ENCODE measurements at places on chromosomes 5 and 9.

GRCh38 chr5:146877178-146877681, 1.3 kb downstream of the PPP2R2B start:
- DNase-seq, result no peak

DNA sequence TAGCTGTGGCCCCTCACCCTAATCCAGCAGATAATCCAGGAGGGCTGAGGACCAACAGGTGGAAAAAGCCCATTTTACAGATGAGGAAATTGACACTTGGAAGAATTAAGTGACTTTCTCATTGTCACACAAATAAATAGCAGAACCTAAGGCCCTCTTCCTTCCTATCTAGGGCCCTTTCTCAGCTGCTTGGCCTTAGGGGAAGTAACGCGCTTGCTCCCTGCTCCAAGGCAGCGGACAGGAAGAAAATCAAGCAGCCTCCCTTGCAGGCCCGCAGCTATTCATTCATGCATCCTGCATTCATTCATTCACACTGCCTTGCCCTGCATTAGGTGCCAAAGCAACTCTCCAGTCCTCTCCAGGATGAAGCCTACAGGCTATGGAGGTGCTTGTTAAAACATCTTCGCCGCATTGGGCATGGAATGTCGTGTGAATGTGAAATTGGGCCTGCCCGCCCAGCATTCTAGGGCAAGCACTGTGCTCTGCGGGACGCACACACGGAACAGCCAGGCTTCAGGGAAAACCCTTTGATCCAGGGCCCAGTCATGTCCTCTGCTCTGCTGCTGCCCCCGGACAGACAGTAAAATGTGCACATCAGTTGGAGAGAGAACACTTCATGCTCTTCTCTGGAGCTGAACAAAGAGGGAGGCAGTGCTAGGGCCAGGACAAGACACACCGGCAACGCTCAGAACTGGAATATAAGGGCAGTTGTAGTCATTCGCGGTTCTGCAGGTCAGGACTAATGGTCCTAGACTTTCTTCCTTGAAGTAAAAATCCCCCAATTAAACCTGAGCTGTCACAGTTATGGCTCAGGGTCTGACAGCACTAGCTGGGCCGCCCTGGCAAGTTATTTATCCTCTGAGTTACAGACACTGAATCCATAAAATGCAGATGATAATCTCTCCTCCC, 166.0 kb downstream of the COL23A1 start:
- no peak for DNase-seq

- DNase-seq, result no peak
Measured at GRCh38 chr5:96741891-96742309, 65.8 kb downstream of the ERAP1 start.

DNA sequence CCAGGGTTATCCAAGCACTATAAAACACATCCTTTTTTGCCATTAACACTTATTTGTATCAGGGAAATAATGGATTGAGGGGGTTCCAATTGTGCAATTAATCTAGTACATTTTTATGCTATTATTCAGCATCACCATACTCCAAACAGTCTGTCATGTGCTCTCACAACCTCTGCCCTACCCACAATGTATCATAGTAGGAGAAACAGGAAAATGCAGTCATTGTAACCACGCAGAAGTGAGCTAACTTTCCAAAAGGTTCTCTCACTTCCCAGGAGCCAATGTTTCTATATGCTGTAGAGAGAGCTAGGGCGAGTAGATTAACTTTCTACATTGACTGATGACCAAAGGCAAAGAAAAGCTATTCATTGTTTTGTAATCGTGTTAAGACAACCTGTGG, 29.8 kb downstream of the DAB2 start:
- DNase-seq, result peak; percentile 46

DNA sequence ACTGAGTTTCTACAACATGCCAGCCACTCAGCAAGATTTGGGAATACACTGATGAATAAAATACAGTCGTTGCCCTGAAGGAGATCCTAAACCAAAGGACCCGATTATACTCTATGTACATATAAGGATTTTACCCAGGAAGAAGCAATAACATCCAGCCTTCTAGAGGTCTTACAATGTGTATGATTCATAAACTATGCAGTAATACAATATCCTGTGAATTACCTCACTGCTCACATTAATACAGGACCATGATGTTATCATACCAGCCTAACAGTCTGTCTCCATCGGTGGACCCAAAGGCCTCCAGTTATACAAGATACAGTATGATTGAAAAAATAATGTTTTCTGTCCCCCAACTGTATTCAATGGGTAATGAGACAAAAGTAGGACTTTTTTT, 310.5 kb upstream of the TRPM3 start:
- no peak for DNase-seq

GRCh38 chr9:130288393-130288792, 22.8 kb downstream of the HMCN2 start:
- DNase-seq, result no peak

GRCh38 chr5:16552666-16553343, 64.0 kb downstream of the RETREG1 start:
- no peak for DNase-seq

DNA sequence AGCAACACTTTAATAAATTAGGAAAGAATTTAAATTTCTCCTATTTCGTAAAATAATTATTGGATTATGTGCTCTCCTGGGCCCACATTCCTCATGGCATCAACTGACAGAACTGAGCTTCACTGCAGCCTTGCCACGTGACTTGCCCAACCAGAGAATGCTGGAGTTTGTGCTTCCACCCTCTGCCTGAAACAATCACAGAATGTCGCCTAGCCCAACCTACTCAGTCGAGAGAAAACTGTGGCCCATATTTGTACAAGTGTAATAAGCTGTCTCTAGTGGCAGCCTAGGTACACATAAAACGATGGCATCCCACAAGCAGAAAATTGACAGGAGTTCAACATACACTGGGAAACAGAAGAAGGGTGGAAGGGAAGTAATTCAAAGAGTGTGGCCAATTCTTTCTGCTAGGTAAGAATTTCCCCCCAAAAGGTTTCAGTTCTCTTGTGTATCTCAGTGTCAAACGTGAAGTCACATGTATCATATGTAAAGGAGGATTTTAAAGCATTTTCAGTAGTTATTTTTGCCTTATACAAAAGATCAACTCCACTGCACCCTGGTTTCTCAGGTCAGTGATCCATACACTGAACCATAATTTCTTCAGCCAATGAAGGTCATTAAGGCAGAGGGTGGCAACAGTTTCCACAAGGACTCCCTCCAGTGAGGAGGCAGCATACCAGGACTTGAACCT, 41.7 kb downstream of the ZNF608 start:
- no peak for DNase-seq

- DNase-seq, result no peak
Measured at GRCh38 chr5:56910210-56910965, 992 bp downstream of the SETD9 start.

GRCh38 chr9:37944671-37945481, 40.9 kb upstream of the SLC25A51 start:
- no peak for DNase-seq

DNA sequence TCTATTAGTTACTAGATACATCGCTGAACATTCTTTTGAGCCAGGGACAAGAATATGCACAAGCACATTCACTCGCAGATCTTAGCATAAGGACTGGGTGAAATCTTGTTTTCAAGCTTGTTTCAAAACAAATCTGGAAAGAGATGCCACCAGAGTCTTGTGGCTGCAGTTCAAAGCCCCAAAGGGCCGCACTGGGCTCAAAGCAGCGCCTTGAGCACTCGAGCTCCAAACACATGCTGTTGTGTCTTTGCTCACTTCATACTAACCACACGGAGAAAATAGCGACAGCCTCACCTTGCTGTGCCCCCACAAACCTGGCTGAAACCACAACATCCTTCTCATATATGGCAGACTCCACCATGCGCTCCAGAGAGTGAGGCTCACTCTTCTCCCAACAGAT, 34.2 kb upstream of the IL7R start:
- no peak for DNase-seq

DNA sequence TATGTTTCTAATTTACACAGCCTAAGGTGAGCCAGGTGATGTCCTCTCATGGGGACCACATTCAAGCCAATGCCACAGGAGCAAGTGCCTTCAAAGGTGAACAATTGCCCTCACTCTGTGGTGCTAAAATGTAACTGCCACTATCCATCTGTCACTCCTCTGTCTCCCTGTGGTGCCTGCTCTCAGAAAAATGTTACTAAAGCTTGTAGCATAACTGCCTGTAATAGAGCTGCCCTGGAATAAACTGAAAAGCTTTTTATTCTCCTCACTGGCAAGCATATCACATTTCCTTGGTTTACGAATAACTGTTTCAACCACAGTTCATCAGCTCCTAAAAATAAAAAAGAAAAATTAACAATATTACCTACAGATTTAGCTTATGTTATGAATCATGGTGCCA, 142.4 kb downstream of the ST8SIA4 start:
- DNase-seq, result no peak

DNA sequence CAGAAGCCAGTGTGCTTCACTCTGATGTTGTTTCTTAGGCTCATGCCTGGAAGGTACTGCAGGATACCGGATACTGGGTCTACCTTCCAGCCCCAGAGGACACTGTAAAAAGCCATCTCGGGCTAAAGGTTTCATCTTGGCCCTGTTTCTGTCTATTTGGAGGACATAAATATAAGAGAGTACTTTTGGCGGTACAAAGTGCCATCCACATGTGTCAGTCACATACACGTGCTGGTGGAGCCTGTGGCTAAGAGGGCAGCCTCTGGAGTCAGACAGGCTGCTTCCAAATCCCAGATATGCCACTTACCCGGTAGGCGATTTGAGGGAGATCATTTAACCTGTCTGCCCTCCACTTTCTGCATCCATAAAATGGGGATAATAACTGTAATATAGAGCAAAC, 160.4 kb downstream of the NR3C1 start:
- no peak for DNase-seq

DNA sequence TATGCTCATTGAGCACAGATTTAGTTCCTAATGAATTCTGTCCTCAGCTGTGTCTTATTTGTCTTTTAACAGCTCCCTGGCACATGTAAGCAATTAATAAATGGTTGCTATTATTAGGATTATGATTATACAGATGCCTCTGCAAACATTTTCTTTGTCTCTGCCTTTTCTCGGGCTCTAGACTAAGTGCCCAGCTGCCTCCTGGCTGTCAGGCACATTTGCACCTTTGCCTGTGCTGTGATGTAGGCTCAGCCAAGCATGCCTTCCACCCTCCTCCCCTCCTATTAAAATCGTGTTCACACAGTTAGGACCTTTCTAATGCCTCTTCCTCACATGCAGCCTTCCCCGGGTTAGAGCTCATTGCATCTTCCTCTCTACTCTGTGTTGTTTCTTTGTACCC, 25.7 kb downstream of the NPR3 start:
- no peak for DNase-seq

GRCh38 chr9:91419222-91420191, 4.1 kb downstream of the NFIL3 start:
- peak; percentile 89 for DNase-seq

GRCh38 chr5:14463629-14464028, 118.0 kb upstream of the OTULINL start:
- peak; percentile 21 for DNase-seq

DNA sequence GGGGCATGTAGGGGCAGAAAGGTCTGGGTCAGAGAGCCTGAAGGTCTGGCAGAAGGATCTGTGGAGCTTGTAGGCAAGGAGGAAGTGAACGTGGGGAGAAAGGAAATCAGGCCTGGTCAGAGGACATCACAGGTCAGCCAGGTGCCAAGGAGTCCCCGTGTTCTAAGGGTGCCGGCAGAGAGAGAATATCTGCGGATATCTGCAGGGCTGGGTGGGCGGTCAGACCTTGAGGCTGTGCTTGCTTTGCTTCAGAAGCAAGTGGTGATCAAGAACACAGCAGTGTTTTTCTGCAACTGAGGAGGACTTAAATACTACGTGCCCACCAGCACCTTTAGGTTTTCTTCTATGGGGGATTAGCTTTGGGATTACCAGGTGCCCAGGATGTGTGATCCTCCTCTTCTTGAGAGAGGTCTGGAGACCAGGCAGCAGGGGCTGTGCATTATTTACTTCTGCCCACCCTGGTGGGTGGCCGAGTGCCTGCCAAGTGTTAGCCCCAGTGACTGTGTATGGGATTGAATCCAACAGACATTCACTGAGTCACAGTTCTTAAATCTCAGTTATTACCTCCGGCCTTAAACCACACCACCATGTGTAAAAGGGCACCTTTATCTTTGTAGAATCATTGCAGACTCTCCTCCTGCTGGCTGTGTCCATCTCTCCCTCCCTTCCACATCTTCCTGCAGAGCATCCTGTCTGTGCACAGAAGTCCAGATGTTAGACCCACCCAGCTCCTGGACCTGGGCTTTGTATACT, 12.5 kb upstream of the SHB start:
- DNase-seq, result no peak

GRCh38 chr9:131263701-131264100, 12.6 kb downstream of the FAM78A start:
- no peak for DNase-seq

GRCh38 chr9:118094387-118094786, 390.2 kb downstream of the TLR4 start:
- DNase-seq, result no peak

GRCh38 chr9:133356391-133357091, at the start of the genes SURF1 and SURF2:
Gene SURF1 (minus strand): TSS chr9:133356487. CDS start chr9:133356453, 34 bp downstream.
Gene SURF2 (plus strand): TSS chr9:133356550. CDS start chr9:133356593, 43 bp downstream.
- no peak for DNase-seq

- no peak for DNase-seq
Measured at GRCh38 chr9:114428466-114428865, 40.7 kb upstream of the AKNA start.

DNA sequence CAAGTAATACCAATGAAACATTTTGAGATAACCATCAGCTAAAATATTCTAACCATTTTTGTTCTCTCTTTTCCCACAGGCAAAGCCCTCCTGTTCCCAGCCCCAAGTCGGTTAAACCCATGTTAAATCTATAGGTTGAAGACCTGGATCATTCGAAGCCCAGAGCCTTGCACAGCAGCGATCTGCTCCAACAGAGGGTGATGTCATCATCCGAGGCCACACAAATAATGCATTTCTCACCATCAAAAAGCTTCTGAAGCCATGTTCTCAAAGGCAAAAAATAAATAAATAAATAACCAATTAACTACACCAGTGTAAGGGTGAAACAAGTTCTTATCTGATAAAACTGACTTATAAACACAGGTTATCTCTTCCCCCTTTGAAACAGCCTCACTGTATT, 169.2 kb downstream of the ENTREP1 start:
- DNase-seq, result no peak

DNA sequence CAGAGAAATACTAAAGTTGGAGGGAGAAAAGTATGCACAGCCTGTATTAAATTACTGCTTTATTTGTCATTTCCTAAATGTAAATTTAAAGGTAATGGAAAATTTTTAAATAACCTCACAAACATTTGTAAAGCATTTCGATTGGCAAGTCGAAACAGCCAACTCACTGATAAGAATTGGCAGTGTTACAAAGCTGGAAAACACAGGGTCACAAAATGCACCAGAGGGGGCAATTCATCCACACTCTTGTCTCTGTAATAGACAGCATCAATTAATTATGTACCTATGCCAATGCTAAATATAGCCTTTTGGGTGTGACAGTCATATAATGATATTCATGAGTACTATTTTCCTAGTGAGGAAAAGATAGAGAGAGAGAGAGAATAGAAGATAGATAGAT, 140.6 kb upstream of the PRLR start:
- no peak for DNase-seq

DNA sequence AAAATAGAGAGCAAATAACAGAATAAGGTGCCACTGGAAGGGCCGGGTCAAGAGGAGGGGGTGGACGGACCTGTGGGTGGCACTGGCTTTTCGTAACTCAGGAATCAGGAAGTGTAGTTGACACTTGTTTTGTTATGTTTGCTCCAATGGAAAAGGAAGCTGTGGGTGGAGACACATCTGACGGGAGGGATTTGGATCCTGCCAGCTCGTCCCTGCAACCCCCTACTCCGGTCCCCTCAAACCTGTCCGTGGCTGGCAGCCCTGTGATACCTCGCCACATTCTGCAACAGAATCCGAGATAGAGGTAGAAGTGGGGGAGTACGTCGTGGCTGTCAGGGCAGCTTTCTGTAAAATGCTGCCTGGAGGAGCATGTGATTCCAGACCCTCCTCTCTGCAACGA, 104.2 kb upstream of the IER5L start:
- no peak for DNase-seq
